Stimulated activated CD8-positive, alpha-beta memory T cell treated with anti-CD3 and anti-CD28 coated beads, Interleukin-4, amount 100 ng/mL, for 1 hour (primary cell): ENCODE measurements at places on chromosomes 6 and 20.

- no peak for DNase-seq
Measured at GRCh38 chr6:157558049-157558448, 177.1 kb downstream of the ZDHHC14 start.

- no peak for DNase-seq
Measured at GRCh38 chr20:58547623-58548475, 32.6 kb upstream of the APCDD1L start.

- DNase-seq = no peak
Measured at GRCh38 chr20:53555081-53555480, 38.6 kb downstream of the ZNF217 start.

DNA sequence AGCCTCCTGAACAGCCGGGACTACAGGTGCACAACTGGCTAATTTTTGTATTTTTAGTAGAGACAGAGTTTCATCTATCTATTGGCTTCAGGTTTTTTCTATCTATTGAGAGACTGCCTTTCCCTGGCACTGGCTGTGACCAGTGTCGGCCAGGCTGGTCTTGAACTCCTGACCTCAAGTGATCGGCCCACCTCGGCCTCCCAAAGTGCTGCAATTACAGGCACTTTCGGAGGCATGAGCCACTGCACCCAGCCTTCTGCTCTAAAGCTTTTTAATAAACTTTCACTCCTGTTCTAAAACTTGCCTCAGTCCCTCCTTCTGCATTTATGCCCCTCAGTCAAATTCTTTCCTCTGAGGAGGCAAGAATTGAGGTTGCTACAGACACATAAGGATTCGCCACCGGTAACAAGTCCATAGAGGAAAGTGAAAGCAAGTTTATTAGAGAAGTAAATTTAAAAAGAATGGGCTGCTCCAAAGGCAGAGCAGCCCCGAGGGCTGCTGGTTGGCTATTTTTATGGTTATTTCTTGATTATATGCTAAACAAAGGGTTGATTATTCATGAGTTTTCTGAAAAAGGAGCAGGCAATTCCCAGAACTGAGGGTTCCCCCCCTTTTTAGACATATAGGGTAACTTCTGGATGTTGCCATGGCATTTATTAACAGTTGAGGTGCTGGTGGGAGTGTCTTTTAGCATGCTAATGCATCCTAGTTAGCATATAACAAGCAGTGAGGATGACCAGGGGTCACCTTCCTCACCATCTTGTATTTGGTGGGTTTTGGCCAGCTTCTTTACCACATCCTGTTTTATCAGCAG is 44.8 kb upstream of the RNGTT start:
- DNase-seq = no peak

- no peak for DNase-seq
Measured at GRCh38 chr6:151847064-151847463, 39.6 kb downstream of the ESR1 start.

GRCh38 chr20:12179692-12180091 is 262.0 kb downstream of the BTBD3 start:
- no peak for DNase-seq

- no peak for DNase-seq
Measured at GRCh38 chr20:39294137-39294725, 332.1 kb downstream of the DHX35 start.

DNA sequence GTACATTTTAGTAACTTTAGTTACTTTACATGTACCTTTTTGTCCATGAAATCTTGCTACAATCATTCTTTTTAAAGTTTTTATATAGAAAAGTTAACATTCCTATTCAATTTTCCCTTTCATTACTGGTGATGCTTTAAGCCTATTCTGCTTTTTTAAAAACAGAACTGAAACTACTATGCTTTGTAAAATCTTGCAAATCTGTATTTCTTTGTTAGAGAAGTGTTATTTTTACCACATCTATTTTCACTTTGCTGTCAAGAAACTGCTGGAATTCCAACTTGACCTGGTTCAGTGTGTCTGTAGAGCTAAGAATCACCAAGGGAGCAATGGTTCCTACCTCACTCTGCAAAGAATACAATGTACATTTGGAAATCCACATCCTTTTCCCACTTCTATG is 21.8 kb upstream of the SAMD5 start:
- no peak for DNase-seq

DNA sequence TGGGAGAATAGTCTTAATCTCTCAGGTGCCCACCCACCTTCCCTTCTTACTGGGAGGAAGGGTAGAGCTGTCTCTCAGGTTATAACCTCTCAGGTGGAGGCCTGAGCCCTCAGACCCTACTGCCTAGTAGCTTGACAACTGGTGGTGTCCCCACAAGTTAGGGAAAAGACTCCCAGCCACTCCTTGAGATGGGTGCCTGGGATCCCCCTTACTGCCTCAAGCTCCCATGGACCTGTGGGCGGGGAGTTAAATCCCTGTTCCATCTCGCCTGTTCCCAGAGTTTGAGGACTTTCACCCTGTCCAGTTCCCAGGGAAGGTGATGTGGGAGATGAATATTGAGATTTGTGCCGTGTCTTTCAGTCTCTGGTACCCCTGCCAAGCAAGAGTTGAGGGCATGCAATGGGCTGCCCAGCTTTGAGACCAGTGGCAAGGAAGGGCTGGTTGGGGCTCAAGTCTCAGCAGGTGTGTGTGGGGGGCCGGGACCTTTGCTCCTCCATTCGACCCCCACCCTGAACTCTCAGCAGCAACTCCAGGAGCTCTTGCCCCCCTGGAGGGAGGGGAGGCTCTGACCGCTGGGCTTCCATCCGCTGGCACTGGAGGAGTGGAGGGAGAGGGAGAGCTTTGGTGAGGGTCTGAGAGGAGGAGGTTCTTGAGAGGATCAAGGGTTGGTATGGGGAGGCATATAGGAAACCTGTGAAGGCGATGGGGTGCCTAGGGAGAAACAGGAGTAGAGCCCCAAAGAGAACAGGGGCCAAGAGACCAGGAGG is 1.1 kb upstream of the PBX2 start:
- no peak for DNase-seq

DNA sequence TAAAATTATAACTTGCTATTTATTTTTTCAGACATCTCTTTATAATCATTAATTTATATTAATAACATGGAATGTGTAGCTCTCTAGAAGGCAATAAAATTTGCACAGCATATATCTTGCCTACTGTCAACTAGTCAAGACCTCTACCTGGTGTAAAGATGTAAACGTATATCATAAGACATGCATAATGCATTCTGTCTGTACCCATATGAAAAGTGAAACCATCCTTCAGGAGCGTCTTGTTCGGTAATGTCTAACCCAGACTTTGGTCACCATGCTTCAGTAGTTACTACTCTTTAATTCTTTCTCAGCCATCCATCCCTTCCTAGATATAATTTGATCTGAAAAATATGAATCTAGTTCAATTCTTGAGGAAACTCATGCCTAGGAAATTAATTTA is 21.0 kb downstream of the CEP43 start:
- DNase-seq = no peak

- no peak for DNase-seq
Measured at GRCh38 chr6:19569563-19569962, 267.6 kb upstream of the ID4 start.

- DNase-seq = no peak
Measured at GRCh38 chr20:3812259-3812681, 8.1 kb upstream of the AP5S1 start.

DNA sequence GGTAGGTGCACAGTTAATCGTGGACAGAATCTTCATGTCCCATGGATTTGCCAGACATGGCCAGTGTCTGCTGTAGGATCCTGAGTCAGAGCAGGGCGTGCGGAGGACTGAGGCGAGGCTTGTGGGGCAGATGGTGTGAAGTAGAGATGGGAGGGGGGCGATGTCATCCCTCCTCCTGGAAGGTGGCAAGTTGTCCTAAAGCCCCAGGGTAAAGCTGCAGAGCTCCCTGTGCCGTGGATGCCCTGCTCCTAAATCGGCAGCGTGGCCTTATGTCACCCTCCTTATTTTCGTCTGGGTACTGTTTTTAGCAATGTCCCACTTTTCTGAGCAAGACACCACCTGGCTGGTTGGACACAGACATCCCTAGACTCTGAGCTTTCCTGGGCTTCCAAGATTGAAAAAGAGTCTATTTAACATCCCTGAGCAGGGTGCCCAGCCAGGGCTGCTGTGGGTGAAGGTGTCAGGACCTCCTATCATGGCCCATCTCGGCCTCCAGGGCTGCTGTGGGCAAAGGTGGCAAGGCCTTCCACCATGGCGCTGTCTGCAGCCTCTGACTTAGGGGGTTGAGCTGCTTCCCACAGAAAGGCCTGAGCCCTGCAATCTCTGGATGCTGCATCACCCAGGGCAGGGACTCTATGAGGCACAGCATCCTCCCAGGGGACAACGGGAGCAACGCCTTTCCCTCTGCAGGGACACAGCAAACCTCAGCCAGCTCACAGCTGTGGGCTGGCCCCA is 145.4 kb downstream of the TTLL2 start:
- DNase-seq = no peak

DNA sequence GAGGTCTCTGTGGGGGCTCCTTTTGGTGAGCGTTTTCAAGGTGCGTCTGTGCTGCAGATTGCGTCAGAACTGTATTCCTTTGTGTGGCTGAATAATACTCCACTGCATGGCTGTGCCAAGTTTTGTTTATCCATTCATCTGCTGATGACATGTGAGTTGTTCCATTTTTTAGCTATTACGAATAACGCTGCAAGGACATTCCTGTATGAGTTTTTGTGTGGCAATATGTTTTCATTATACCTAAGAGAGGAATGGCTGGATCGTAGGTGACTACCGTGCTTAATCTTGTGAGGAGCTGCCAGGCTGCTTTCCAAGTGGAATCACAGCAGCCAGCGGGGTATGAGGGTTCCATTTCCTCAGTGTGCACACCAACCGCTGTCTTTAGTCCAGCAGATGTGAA is 1.1 kb upstream of the DACT2 start:
- no peak for DNase-seq

GRCh38 chr6:166950443-166950821 is 5.9 kb downstream of the RNASET2 start:
- no peak for DNase-seq

DNA sequence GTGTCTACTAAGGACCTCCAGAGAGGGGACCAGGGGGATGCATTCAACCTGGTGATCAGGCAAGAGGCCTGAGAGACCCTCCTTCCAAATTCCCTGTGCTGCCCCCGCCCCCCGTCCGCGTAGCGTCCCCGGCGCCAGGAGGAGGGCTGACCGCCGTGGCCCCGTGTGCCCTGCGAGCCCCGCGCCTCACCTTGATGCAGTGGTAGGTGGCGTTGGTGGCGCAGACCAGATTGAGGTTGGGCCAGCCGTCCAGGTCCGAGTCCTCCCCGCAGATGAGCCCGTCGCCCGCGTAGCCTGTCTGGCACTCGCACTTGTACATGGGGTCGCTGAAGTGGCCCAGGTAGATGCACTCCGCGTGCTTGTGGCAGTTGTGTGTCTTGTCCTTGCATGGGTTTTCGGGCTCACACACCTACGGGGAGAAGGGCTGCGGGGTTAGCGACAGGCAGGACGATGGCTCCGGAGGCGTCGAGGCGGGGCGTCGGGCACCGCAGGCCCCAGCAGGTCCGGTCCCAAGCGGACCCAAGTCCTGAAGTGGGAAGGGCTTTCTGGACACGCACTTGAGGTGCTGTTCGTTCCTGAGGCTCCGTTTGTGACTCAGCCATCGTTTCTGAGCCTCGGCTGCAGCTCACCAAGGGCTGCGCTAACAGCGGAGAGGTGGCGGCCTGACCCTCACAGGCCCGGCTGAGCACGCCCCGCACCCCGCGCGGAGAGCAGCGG is 21.7 kb downstream of the THBS2 start:
- DNase-seq = no peak

DNA sequence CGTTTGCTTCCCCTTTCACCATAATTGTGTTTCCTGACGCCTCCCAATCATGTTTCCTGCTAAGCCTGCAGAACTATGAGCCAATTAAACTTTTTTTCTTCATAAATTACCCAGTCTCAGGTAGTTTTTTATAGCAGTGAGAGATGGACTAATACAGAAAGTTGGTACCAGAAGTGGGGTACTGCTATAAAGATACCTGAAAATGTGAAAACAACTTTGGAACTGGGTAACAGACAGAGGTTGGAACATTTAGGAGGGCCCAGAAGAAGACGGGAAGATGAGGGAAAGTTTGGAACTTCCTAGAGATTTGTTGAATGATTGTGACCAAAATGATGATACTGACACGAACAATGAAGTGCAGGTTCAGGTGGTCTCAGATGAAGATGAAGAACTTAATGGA is 1058.6 kb upstream of the CITED2 start:
- no peak for DNase-seq

- no peak for DNase-seq
Measured at GRCh38 chr6:13428583-13429405, 58.6 kb downstream of the GFOD1 start.

- no peak for DNase-seq
Measured at GRCh38 chr20:63903796-63904561, 9.1 kb downstream of the DNAJC5 start.

DNA sequence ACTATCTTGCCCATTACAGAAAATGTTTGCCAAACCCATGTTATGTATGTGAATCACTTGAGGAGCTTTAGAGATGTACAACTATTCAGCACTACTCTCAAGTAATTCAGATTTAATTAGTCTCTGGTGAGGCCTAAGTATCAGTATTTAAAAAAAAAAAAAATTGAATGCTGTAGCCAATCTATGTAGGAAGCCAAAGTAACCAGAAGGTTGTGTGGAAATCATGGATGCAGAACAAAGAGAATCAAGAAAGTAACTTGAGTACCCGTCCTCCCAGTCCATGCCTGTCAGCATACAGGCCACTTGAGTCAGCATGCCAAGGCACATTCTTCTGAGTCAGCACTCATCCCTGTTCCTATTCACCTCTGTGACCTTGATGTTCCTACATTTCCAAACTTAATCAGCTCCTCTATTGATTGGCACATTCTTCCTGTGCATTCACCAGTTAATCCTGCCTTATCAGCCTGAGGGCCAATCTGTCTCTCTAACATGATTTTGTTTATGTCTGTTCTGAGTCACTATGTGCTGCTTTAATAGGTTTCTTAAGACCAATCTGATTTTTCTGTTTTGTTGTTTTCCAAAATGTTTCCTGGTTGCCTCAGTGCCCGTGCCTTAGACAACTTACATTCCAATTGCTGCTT is 165.6 kb downstream of the KCNQ5 start:
- no peak for DNase-seq
